Activated naive CD8-positive, alpha-beta T cell treated with anti-CD3 and anti-CD28 coated beads, Interleukin-2, amount 50 U/mL, for 24 hours (primary cell): ENCODE measurements at places on chromosomes 2 and 18.

DNA sequence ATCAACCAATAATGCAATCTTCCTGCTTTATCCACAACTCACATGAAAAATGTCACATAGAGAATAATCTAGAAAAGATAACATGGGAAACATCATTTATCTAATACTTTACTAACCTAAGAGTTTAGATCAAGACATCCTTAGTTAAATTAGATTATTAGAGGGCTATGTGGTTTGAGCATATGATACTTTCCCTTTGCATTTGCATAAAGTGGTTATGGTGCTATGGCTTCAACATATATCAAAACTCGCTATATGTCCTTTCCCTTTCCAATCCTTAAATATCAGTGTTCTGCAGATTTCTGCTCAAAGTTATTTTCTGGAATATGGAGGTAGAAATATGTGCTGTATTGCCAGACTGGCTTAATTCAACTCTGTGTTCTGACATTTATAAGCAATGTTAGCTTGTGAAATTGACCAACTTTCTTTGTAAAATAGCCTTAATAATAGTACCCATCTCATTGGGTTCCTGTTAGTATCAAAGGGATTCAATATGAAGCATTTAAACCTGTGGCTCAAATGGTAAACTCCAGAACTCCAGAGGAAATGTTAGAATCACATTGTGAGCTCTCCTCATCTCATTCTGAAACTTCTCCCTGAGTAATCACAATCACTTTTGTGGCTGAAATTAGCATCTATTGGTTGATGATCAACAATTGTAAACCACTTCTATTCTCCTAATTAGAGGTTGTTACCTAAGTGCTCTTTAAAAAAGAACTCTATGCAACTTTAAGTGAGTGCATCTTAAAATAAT lies 1089.9 kb upstream of the SLC39A10 start:
- DNase-seq = no peak

GRCh38 chr2:203453858-203454451 lies 81.1 kb downstream of the RAPH1 start:
- DNase-seq = peak; percentile 15

DNA sequence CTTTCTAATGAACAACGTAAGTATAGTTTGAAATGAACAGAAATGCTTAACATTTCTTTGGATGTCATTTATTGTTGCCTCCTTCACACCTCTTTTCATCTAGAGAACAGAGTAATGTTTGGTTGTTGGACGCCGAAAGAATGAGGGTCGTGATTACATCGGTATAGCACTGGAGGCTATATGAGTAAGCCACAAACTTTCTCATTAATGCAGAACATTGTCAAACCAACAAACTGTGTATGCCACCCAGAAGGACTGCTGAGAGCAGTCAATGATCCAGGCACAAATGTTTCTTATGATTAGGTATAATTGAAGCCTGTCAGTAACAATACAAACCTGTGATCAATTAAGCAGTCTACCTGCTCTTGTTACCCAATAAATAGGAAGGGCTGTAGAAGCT lies 1494.7 kb upstream of the NXPH2 start:
- DNase-seq = no peak

DNA sequence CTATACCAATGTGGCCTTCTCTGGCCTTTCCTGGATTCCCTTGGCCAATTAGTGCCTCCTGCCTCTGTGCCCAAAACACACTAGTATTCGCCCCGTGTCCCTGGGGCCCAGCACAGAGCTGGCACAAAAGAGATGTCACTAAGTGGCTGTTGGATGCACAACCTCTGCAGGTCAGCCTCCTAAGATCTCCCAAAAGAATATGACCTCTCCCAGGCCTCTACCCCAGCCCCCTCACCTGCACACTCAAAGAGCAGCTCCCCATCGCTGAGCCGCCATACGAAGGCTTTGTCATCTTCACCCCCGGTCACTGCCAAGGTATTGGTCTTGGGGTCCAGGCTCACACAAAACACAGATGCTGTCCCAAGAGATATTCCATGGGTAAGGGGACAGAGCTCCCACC lies 2.7 kb downstream of the AAMP start:
- DNase-seq = no peak

GRCh38 chr2:47313728-47314127 lies 89.2 kb upstream of the MSH2 start:
- DNase-seq = no peak

- no peak for DNase-seq
These were observed 265.1 kb downstream of the SH3BP4 start for GRCh38 chr2:235216901-235217300.

DNA sequence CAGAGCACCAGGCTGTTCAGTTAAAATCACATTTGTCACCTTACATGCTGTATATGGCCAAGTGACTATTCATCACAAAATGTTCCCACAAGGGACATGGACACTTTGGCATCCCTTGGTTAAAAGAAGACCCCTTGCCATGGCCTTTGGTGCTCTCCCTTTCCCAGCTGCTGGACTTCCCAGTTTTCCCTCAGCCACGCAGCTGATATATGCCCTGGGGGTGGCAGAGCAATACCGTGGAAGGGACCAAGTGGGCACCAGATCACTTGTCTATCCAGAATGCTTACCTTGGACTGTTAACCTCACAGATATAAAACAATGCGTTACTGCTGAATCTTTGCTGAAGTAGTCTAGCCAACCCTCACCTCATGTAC lies 35.3 kb downstream of the PAIP2B start:
- DNase-seq = no peak

- no peak for DNase-seq
These were observed 97.3 kb downstream of the ANKRD12 start for GRCh38 chr18:9233771-9234440.

DNA sequence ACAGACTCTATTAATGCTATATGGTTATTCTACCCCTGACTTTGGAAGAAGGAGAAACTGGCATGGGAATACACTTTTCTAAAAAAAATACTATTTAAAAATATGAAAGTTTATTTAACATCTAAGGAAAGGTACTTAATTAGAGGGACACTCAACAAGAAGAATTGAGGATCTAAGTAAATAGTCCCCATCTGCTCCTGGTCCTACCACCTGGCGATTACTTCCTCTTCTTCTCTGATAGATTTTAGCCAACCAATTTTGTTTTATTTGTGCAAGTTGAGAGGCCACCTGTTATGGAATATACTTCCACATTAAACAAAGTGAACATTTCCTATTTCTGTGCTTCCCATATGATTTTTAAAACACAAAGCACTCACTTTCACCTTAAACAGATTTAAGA lies 111.7 kb downstream of the BCL2 start:
- no peak for DNase-seq
